Stimulated activated CD4-positive, alpha-beta T cell treated with anti-CD3 and anti-CD28 coated beads, Interleukin-1b, Interleukin-23, amount 100 ng/mL, for 1 hour (primary cell): ENCODE measurements at places on chromosomes 16 and 17.

DNA sequence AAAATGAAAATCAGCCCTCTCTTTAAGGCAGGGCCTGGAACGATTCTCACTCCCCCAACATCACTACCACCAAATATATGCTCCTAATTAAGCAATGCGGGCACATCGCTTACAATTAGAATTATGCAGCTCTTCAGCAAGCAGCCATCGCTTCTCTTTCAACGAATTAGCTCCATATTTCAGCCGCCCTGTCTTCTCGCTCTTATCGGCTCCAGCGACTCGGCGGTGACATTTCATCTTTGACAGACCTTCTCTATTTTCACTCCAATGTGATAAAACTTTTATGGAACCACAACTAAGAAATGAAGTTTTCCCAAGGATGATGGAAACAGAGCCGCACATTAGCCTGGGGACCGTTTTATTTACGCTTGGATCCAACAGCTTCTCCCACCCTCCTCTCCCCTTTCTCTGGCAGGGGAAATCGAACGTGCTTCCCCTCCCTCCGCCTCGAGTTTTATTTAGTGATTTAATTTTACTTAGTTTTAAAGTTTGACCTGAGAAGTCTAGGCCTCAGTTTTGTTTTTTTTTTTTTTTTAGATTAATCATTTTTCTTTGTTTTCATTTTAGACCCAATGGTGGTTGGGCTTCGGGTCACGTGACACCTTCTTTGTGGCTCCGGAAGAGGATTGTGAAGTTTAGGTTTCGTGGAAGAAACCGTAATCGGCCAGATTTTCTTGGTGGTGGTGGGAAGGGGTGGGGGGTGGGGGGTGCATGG, 3.1 kb upstream of the HOXB2 start:
- no peak for DNase-seq

DNA sequence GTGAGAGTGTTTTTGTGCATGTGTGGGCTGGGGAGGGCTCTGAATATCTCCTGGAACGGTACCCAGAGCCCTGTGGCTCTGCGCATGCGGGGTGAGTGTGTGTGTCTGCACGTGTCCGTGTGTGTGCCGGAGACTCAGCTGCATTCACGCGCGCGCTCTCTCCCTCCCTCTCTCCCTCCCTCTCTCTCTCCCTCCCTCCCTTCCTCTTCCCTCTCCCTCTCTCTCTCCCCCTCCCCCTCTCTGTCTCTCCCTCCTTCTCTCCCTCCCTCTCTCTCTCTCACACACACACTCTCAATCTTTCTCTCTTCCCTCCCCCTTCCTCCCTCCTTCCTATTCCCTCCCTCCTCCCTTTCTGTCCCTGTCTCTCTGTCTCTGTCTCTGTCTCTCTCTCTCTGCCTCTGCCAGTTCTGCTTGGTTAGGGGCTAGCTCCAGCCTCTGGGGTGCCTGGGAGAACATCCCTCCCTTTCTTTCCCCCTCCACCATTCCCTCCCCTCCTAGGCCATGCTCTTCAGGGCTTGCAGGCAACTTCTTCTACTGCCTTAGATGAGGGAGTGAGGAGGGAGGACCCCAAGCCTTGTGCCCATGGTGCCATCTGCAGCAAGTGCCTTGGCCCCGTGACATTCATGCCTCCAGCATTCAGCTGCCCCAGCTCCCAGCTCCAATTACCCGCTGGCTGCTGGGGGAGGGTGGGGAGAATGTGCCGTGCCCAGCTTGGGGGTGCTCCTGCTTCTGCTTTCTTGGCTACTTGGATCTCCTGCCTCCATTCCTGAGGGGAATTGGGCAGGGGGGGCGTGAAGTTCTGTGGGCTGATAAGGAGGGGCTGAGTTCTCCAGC, 6.4 kb downstream of the THRA start:
- peak; percentile 50 for DNase-seq

- DNase-seq, result no peak
Measured at GRCh38 chr16:25713785-25714570, 22.2 kb downstream of the HS3ST4 start.

GRCh38 chr16:66961914-66962313, 848 bp downstream of the CES3 start:
- DNase-seq, result no peak

- no peak for DNase-seq
Measured at GRCh38 chr17:49435671-49436029, 21.0 kb upstream of the PHB1 start.

DNA sequence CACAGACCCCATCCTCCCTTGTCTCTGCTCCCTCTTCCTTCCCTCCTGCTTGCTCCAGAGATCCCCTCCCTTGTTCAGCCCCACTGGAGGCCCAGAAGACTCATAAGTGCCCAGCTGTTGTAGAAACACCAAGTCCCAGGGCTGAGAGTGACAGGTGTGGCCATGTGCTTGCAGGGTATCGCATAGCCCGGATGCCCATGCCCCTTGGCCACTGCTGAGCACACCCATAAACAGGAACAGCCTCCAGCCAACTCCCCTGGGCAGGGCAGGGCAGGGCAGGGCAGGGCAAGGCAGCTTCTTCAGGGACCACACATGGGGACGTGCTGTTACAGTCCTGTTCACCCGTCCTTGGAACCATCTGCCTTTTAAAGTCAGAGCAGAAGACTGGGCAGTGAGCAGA, 2.0 kb downstream of the CACNG1 start:
- DNase-seq, result no peak

DNA sequence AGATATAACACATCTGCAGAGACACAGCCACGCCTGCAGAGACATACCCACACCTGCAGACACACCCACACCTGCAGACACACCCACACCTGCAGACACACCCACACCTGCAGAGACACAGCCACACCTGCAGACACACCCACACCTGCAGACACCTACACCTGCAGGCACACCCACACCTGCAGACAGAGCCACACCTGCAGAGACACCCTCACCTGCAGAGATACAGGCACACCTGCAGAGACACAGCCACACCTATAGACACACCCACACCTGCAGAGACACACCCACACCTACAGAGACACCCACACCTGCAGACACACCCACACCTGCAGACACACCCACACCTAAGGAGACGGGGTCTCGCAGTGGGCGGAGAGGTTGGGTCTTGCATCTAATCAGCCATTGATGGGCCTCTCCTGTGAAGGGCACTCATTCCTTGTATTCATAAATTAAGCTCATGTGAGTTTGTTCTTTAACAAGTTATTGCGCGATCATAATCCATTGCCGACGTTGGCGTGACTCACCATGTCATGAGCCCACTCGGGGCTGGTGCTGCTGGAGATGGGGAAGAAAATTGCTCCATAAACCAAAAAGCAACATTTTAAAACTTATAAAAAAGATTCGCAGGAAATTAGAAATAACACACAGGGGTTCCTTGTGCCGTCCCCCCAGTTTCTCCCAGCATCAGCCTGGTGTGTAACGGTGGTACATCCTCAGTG, 28.9 kb upstream of the CDH15 start:
- no peak for DNase-seq

DNA sequence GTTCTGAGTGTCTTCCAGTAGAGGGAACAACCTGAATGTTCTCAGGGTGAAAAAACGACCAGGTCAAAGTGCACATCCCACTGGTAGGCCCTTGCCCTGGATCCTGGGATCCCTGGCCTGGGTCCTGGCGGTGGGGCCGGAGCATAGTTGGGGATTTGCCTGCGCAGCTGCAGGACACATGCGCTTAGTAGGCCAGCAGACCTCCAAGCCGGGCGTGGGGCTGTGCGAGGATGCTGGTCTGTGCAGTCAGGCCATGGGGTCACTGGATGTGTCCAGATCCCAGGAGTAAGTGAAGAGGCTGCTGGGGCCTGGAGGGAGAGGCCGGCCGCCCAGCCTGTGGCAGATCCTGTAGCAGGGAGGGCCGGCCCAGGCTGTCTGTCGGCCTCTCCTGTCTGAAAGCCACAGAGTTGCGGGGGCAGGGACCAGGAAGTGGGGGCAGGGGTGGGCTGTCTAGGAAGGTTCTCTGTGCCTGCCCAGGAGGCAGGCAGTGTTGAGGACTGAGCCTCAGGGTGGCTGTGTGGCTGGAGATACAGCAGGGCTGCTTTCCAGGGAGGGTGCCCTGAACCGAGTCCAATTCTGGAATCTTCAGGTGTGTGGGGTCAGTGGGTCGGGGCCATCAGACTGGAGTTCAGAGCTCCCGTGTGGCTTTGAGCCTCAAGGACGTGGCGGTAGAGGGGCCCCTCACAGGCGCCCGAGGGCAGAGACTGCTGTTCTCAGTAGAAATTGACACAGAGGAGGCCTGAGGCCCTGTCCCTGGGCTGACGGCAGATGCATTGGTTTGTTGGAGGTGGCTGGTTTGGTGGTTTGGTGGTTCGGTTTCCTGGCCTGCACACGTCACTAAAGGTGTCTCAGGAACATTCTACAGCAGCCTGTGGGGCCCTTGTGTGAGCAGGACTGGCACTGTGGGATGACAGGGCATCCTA, 17.2 kb upstream of the NUDT16L1 start:
- DNase-seq, result no peak

- DNase-seq, result peak; percentile 21
Measured at GRCh38 chr17:68462381-68463210, 5.3 kb upstream of the WIPI1 start.

DNA sequence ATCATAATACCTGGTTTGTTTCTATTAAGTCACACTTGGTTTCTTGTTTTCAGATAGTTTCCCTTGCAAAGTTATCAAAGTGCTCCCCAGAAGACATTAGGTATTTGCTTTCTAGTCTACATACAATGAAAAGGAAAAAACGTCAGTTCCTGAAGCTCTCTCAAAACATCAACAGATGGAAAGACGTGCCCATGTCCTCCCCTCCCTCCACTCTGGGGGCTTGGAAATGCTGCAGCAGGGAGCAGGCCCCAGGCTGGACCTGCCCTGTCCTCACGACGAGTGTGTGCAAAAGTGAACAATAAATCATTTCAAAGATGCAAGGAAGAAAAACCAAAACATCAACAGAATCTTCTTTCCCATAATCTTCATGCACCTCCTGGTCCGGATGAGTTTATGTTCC, 118.5 kb downstream of the USP22 start:
- DNase-seq, result no peak

DNA sequence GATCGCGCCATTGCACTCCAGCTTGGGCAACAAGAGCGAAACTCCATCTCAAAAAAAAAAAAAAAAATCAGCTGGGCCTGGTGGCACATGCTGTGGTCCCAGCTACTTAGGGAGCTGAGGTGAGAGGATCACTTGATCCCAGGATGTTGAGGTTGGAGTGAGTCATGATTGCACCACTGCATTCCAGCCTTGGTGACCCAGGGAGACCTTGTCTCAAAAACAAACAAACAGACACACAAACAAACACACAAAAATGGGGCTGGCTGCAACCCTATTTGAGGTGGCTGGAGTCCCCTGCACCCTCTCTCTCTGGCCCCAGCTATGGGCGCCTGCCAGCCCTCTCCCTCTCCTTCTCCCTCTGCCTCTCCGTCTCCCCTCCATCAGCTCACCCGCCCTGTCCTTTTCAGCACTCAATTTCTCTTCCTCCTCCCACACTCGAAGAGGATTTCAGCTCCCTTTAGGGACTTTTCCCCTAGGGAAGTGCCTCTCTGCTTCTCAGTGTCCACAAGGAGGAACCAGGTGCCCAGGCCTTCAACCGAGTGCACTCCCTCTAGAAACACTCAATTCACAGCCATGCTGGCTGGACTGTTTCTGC, 17.5 kb upstream of the TFAP4 start:
- no peak for DNase-seq

- no peak for DNase-seq
Measured at GRCh38 chr17:1007310-1008007, 10.5 kb downstream of the TIMM22 start.
